ENCODE measurements at places on chromosomes 7 and 10. TPM values are rescaled to one million over a fixed set of nuclear protein-coding genes. Genes with fewer than 3 reads are reported as not detected.

Gene TBL2
- 76.7 TPM for total RNA-seq

Gene CCDC3
- 4.7 TPM for total RNA-seq

Gene SORCS1
- 0.08 TPM for total RNA-seq

Gene SEMA3E
- 0.88 TPM for total RNA-seq

Gene SORCS3
- not detected for total RNA-seq

Gene CYREN
- total RNA-seq: 34.0 TPM

Gene SFTPA2
- not detected for total RNA-seq

Gene RADIL
- 0.78 TPM for total RNA-seq

Gene RPP38
- 15.4 TPM for total RNA-seq

Gene WEE2
- total RNA-seq: not detected

Gene HHEX
- total RNA-seq: 11.0 TPM

Gene CHRM2
- total RNA-seq: 10.7 TPM

Gene C7orf57
- total RNA-seq: not detected

Gene LMBR1
- 37.4 TPM for total RNA-seq

Gene LIPN
- not detected for total RNA-seq

Gene CYP26C1
- total RNA-seq: 0.13 TPM

Gene PIP
- not detected for total RNA-seq

Gene RBP3
- not detected for total RNA-seq

Gene MALRD1
- total RNA-seq: 0.08 TPM

Gene GHITM
- total RNA-seq: 159 TPM

Gene PARP12
- 8.6 TPM for total RNA-seq

Gene CYP26A1
- not detected for total RNA-seq

Gene ACTL6B
- total RNA-seq: not detected

Gene SERPINE1
- 3,652 TPM for total RNA-seq

Gene ZNF727
- total RNA-seq: not detected

Gene SH2D4B
- total RNA-seq: not detected

Gene CLCN1
- total RNA-seq: 0.13 TPM

Gene NUTM2E
- 0.13 TPM for total RNA-seq

Gene CDHR1
- not detected for total RNA-seq

Gene PITX3
- total RNA-seq: 1.3 TPM

Gene HOXA1
- 1.4 TPM for total RNA-seq

Gene RELN
- total RNA-seq: 0.65 TPM

Gene HOXA11
- not detected for total RNA-seq

Data from epithelial cell of alveolus of lung (primary cell).